GM23338 (cell line): ENCODE measurements at places on chromosomes 16 and 17. TPM values are rescaled to one million over a fixed set of nuclear protein-coding genes. Genes with fewer than 3 reads are reported as not detected.

FBXO39 gene
- total RNA-seq: 0.19 TPM in 1 of 2 replicates, not detected in the other

DNA sequence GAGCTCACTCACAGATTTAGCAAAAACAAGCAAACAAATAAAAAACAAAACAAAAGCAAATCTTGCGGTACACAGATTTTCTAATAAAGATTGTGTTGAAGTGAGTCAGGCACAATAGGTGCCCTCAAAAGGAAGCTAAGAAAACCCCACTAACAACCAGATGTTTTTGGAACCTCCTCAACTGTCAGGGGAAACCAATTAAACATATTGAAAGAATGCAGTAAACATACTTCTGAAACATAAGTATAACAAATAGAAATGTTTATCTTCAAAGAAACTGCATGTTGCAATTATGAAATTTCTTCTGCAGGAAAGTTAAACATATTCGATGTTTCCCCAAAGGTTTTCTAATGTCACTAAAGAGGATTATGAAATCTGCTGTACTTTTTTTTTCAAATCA lies 110.5 kb upstream of the CORO6 start:
- DNase-seq: no peak
- H3K27ac ChIP-seq: no peak overlapping the region

ANKRD13B gene
- total RNA-seq: 55.0 and 57.4 TPM in 2 replicates

RGS9 gene
- 12.8 and 19.2 TPM in 2 replicates for total RNA-seq

GRCh38 chr17:19744922-19745757 lies 3.0 kb downstream of the ALDH3A1 start:
- no peak overlapping the region for H3K27ac ChIP-seq
- peak overlapping the region; percentile 50 for H3K4me3 ChIP-seq
- no peaks in the 10 kb centered on the region for H3K36me3 ChIP-seq
- H3K4me1 ChIP-seq: peaks cover 10% of the 10 kb centered on the region; the same call in 1 of the 2 replicates
- DNase-seq: peak; percentile 94

DNA sequence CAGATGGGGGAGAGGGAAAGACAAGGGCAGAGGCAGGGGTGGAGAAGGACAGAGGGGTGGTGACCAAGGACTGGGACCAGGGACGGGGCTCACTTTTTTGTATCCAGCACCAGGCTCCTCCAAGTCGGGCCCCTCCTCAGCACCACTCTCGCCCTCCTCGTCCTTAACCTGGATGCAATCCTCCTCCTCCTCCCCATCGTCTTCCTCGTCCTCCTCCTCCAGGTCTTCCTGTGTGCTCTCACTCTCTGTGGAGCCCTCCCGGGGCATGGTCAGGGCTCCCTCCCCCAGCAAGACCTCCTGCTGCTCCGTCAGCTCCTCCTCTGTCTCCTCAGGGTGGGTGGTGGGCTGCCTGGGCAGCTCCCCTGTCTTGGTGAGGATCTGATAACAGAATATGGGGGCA lies 16.8 kb downstream of the G6PC3 start:
- H3K4me1 ChIP-seq: peaks cover 16% of the 10 kb centered on the region
- no peaks in the 10 kb centered on the region; the same call in 1 of the 2 replicates for H3K36me3 ChIP-seq
- H3K27me3 ChIP-seq: no peaks in the 10 kb centered on the region
- H3K4me3 ChIP-seq: peak overlapping the region; percentile 43

GRCh38 chr17:62689441-62690167 lies 62.1 kb downstream of the MRC2 start:
- DNase-seq: no peak
- no peak overlapping the region for H3K27ac ChIP-seq
- no peak overlapping the region for H3K4me3 ChIP-seq
- H3K36me3 ChIP-seq: 0 out of 2 replicates have a peak, but pooled peaks cover under 1% of the 10 kb centered on the region

GRCh38 chr16:86490859-86491639 lies 19.3 kb upstream of the FOXF1 start:
- H3K4me3 ChIP-seq: no peak overlapping the region
- H3K36me3 ChIP-seq: no peaks in the 10 kb centered on the region
- H3K27me3 ChIP-seq: peaks cover 65% of the 10 kb centered on the region
- no peak overlapping the region for H3K27ac ChIP-seq
- peaks cover 16% of the 10 kb centered on the region; the same call in 1 of the 2 replicates for H3K4me1 ChIP-seq
- no peak for DNase-seq

BIRC5 gene
- total RNA-seq: 89.7 and 114 TPM in 2 replicates

DNA sequence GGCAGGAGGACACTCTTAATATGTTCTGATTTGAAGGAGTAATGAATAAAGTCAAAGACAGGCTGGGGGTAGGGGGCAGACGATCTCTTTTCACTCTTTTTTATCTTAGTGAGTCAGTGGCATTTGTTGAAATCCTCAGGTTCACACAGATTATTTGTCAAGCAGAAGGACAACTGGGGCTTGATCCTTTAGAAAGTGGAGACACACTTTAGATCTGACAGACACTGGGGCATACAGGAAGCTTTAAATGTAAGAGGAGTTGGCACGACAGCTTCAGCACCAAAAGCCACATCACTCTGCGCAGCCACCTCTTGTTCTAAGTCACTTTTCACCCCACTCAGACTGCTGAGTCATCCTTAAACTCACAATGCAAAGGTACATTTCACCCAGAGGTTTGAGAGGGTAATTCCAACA lies 121.5 kb downstream of the STXBP4 start:
- peaks cover 9% of the 10 kb centered on the region for H3K4me1 ChIP-seq
- no peak overlapping the region for H3K27ac ChIP-seq
- peak; percentile 30 for DNase-seq
- no peaks in the 10 kb centered on the region for H3K27me3 ChIP-seq

DNA sequence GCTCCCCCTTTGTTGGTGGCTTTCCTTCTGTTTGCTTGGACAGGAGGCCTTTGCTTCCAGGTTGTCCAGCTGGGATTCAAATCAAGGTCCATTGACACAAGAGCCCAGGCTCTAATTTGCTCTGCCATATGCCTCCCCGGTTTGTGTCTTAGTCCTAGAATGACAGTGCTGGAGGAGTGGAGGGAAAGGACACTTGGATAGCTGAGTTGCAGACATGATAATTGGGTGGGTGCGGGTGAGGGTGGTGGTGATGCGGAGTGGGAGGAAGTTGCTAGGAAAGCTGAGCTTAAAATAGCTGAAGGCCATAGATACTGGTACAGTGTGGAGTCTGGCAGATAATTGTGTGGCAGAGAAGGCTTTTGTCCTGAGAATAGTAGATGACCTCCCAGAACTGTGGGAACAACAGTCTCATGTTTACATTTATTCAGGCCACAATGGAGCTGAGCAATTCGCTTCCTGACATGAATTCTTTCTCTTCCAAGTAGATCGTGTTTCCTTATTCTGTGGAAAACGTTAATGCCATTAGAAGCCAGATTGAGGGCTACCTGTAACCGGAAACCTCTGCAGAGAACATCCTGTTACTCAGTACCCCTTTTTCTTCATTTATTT lies 23.8 kb downstream of the SEC14L1 start:
- H3K27me3 ChIP-seq: no peaks in the 10 kb centered on the region
- peaks cover 49% of the 10 kb centered on the region for H3K4me1 ChIP-seq
- peak; percentile 34 for DNase-seq
- peaks cover 19% of the 10 kb centered on the region for H3K36me3 ChIP-seq
- peak overlapping the region; percentile 27 for H3K4me3 ChIP-seq

LGALS9 gene
- 0.73 and 1.6 TPM in 2 replicates for total RNA-seq

DNA sequence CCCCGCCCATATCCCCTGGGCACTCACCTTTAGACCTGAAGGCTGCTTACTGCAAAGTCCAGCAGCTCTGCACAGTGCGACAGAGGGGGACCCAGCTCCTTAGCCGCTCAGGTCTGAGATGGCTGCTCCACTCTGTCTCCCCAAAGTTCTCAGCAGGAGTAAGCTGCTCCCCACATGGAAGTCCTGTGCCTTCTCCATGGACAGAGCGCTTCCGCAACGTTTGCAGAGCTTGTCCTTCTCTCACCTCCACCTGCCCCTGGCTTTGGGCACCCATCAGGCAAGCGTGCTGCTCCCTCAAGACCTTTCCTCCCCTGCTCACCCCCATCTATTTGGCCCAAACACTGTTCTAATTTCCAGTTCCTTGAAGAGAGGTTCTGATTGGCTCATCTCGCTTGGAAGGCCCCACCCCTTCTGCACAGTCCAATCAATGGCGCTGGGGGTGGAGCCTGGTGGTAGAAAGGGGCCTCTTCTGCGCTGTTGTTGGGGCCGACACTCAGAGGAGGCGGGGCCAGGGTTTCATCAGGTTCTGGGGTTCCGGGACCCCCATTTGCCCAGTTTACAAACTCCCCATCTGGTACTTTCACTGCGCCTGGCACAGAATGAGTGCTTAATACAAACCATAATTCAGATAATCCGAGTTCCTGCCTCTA lies 137.2 kb downstream of the CYLD start:
- no peak overlapping the region for H3K27ac ChIP-seq
- H3K4me1 ChIP-seq: no peaks in the 10 kb centered on the region
- H3K4me3 ChIP-seq: peak overlapping the region; percentile 54
- H3K36me3 ChIP-seq: no peaks in the 10 kb centered on the region
- no peaks in the 10 kb centered on the region for H3K27me3 ChIP-seq

GRCh38 chr17:27456681-27457359 lies 572 bp downstream of the KSR1 start:
- H3K4me3 ChIP-seq: peak overlapping the region; percentile 96
- peaks cover 41% of the 10 kb centered on the region for H3K4me1 ChIP-seq
- DNase-seq: peak; percentile 38
- no peaks in the 10 kb centered on the region for H3K36me3 ChIP-seq
- peaks cover 12% of the 10 kb centered on the region for H3K27me3 ChIP-seq

- DNase-seq: no peak
- H3K4me1 ChIP-seq: peaks cover 28% of the 10 kb centered on the region
- H3K27ac ChIP-seq: no peak overlapping the region
- no peaks in the 10 kb centered on the region for H3K36me3 ChIP-seq
- H3K4me3 ChIP-seq: no peak overlapping the region
Observed at GRCh38 chr17:52140601-52141000, 17.9 kb downstream of the CA10 start.

DNA sequence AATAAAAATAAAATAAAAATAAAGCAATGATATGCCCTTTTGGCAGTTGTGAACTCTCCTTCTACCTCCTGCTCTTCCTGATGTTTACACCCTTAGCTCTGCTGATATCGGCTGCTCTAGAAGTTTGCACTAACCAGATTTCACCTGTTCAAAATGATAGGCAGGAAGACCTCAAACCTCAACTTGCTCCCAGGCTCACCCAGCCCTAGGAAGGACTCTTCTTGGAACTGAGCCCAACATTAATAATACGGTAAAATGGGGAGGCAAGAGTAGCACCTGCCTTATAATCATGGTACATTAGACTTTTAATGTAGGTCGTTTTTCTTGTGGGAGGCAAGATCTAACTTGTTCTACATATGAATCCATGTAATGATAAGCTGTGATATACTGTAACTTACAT lies 61.2 kb upstream of the MED13 start:
- H3K36me3 ChIP-seq: no peaks in the 10 kb centered on the region
- H3K4me3 ChIP-seq: no peak overlapping the region
- no peaks in the 10 kb centered on the region for H3K27me3 ChIP-seq
- no peaks in the 10 kb centered on the region for H3K4me1 ChIP-seq
- DNase-seq: no peak

DNA sequence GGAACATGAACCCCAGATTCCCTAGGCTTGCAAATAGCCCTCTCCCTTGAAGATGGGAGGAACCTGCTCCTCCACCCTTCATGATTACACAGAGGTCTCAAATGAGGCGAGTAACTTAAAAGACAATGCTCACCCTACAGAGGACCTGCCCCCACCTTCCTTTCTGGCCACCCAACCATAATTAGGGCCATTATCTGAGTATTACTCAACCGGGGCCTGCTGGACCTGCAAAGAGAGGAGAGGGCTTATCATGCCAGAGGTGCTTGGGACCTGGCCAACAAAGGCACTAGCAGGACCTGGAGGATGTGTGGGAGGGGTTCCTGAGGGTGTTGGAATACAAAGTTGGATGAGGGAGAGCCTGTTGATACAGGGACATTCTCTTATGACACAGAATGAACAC lies 42.4 kb downstream of the RNF157 start:
- no peak overlapping the region for H3K27ac ChIP-seq
- DNase-seq: no peak
- no peaks in the 10 kb centered on the region for H3K27me3 ChIP-seq
- no peaks in the 10 kb centered on the region for H3K4me1 ChIP-seq

- H3K27ac ChIP-seq: peak overlapping the region; percentile 99
- H3K36me3 ChIP-seq: peaks cover 16% of the 10 kb centered on the region; the same call in 1 of the 2 replicates
- peak overlapping the region; percentile 93 for H3K4me3 ChIP-seq
- H3K27me3 ChIP-seq: no peaks in the 10 kb centered on the region
- DNase-seq: peak; percentile 75
- H3K4me1 ChIP-seq: peaks cover 32% of the 10 kb centered on the region
Observed at GRCh38 chr17:28744972-28745785, 1.4 kb downstream of the TRAF4 start.

- H3K36me3 ChIP-seq: no peaks in the 10 kb centered on the region
- H3K4me1 ChIP-seq: peaks cover 20% of the 10 kb centered on the region; the same call in 1 of the 2 replicates
- peak; percentile 93 for DNase-seq
- no peak overlapping the region for H3K27ac ChIP-seq
- H3K27me3 ChIP-seq: peaks cover 37% of the 10 kb centered on the region
- peak overlapping the region; percentile 94 for H3K4me3 ChIP-seq
Observed at GRCh38 chr16:2969545-2970521, 685 bp downstream of the PAQR4 start.

GRCh38 chr17:6279659-6280058 lies 155.3 kb downstream of the AIPL1 start:
- no peaks in the 10 kb centered on the region for H3K36me3 ChIP-seq
- H3K4me3 ChIP-seq: no peak overlapping the region

DNAI2 gene
- total RNA-seq: not detected in 2 replicates
